ENCODE measurements at places on chromosomes 1 and 21.

- no peak for DNase-seq
These were observed 152.6 kb upstream of the TNR start for GRCh38 chr1:175895966-175896365.

DNA sequence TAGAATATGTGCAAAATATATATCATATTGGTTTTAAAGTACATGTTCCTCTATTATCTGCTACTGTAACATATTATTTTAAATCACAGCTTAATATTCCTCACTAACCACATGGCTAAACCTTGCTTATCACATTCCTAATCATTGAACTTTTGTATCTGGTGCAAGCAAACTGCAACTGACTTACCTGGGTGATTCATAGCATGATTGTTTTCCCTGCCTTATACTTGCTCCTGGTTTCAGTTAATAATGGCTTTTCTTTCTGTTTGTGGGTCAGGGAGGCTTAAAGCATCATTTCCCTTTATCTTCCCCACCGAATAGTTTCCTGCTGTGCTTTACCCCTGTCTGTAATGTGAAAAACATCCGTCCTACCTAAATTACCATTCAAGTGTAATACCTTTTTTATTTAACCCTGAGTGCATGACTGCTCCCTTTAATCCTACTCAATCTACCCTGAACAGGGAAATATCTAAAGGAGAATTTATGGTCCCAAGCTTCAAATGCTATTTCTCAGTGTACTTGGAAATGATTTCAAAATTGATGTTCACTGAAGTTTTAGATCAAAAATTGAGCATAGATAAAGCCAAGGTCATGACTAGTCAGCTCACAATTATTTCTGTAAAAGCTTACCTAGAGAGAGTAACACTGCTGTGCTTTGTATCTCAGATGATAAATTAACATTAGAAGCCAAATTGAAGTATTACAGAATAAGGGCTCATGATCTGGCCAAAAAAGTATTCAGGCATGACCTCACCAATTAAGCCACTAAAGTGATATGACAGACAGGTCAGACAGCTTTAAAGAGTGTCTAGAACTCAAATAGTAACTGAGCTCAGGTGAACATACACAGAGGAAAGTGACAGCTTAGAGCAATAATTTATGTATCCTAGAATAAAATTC is 507.1 kb downstream of the BRINP3 start:
- DNase-seq, result no peak

- DNase-seq, result no peak
These were observed 44.9 kb downstream of the FOXD2 start for GRCh38 chr1:47482786-47483185.

DNA sequence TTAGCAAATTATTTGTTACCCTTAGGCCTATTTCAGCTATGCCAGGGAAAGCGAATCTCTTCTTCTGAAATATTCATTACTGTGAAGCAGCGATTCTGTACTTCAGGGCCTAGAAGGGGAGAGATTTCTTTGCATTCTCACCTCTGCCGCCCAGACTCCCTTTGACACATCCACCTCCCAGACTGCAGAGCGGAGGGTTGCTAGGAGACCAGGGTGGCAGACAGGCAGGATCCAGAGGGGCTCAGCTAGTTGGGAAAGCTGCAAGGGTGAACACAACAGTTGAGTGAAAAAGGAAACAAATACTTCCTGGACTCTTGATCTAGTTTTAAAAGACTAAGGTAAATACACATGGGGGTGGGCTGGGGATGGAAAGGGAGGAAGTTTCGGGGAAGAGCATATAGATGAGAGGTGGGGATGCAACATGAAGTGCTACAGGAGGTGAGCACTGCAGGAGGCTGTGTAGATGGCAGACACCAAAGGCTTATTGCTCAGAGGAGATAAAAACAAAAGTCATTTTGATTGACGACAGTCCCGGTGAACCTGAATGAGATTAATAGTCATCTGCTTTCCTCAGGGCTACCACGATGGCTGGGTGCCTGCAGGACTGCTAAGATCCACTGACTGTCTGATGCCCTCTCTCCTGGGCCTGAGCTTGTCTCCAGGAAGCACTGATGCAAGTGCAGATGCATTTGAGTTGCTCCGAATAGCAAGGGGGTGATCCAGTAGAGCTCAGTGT is 26.4 kb upstream of the RAB3GAP2 start:
- no peak for DNase-seq

GRCh38 chr1:39370602-39371001 is 120.8 kb upstream of the BMP8A start:
- DNase-seq, result no peak

- DNase-seq, result no peak
These were observed 101.1 kb downstream of the UBIAD1 start for GRCh38 chr1:11373895-11374747.

DNA sequence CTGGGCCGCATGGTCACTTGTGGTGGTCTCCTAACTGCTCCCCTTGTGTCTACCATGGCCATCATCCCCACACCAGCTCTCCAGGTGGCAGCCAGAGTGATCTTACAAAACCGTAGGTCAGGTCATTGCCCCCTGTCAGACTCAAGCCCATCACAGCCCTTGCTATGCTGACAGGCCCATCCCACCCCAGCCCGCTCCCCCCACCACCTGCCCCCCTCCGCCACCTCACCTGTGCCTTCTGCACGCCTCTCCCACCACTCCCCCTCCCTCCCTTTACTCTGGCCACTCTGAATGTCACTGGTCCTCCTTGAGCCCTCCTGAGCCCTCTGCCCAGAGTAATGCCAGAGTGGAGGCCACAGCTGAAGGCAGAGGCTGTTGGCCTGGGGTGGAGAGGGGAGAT is 28.5 kb downstream of the TEX35 start:
- no peak for DNase-seq

DNA sequence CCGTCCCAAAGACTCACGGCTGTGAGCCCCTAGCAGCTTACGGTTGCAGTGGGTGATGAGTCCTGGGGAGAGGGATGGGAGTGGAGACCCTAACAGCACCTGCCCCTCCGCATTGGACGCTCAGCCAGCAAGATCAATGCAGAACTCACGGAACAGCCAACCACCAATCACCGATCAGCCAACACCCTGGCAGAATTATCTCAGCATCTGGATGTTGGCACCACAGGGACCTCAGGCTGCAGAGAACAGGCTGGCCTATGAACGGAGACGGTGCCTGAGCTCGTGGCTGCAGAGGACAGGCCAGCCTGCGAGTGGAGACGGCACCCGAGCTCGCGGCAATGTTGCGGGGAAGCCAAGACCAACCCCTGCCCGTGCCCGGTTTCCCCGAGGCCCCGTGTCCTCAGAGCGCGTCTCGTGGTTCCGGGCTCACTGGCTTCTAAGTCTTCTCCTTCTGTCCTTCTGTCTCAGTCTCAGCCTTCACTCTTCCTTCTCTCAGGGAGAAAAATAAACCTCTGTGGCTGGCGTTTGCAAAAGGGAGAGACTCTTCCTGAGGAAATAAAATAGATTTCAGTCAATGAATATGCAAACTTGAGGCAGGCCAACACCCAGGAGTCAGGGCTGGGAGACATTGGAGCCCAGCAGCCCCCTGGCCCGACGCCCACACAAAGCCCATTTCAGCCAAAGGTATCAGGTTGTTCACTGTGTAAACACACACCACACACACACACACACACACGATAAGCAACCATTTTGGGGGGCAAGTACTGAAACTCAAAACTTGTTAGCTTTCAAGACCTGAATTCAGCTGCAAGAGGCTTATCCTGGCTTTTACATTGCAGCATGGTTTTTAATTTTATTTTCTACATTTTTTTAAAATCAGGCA is 67.8 kb downstream of the SIK1 start:
- DNase-seq, result no peak

GRCh38 chr1:246199086-246199645 is 307.9 kb downstream of the SMYD3 start:
- no peak for DNase-seq

- DNase-seq, result no peak
These were observed 40.8 kb upstream of the OSBPL9 start for GRCh38 chr1:51576085-51576444.

All from esophagus squamous epithelium (tissue), 5 donors.